CD4-positive, alpha-beta T cell treated with Interleukin-6 at 100 ng/mL for 8 hours (primary cell): ENCODE measurements at places on chromosomes 16 and 17.

- DNase-seq: no peak
Observed at GRCh38 chr17:19397556-19398041, 10.6 kb upstream of the MFAP4 start.

GRCh38 chr16:48611329-48612137 lies 1.6 kb upstream of the N4BP1 start:
- DNase-seq: peak; percentile 83

GRCh38 chr17:72624652-72625051 lies 467.8 kb downstream of the SLC39A11 start:
- no peak for DNase-seq

GRCh38 chr16:31078597-31079341 lies 4.5 kb downstream of the ZNF646 start:
- DNase-seq: no peak

- no peak for DNase-seq
Observed at GRCh38 chr17:76993651-76994050, 125.4 kb downstream of the MGAT5B start.

- no peak for DNase-seq
Observed at GRCh38 chr16:19936441-19936840, 51.8 kb upstream of the GPRC5B start.

GRCh38 chr17:2721603-2722002 lies 10.0 kb upstream of the CLUH start:
- DNase-seq: no peak

GRCh38 chr17:59466946-59467801 lies 98.2 kb upstream of the DHX40 start:
- DNase-seq: no peak

- DNase-seq: peak; percentile 79
Observed at GRCh38 chr17:42548070-42548837, 4.5 kb upstream of the HSD17B1 start.

DNA sequence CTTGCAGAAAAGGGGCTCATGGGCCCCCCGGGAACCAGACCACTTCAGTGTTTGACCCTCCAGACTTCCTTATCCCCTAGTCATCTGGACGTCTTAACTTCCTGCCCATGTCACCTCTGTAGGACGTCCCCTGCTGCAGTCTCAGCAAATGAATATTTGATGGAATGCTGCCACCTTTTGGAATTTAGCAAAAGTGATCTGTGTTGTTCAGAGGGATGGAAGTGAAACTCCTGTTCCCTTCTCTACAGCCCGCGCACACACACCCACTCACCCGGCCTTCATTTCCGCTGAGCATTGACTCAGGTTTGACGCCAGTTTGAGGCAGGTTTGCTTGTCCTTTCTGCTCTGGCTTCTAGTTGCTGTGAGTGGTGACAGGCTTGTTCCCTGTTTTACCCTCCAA lies 507.2 kb upstream of the EEF2KMT start:
- no peak for DNase-seq

DNA sequence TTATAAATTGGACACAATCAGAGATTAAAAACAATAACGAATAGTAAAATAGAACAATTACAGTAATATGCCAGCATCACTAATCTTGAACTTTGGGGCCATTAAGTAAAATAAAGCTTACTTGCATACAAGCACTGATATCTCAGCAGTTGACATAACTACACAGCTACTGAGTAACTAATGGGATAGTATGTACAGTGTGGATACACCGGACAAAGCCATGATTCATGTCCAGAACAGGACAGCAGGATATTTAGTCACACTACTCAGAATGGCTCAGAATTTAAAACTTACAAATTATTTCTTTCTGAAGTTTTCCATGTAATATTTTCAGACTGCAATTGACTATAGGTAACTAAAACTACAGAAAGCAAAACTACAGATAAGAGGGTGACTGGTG lies 427.5 kb downstream of the CDH13 start:
- no peak for DNase-seq
